Stimulated activated CD4-positive, alpha-beta T cell treated with anti-CD3 and anti-CD28 coated beads, Interleukin-15, amount 100 ng/mL, for 1 hour (primary cell): ENCODE measurements at places on chromosomes 12 and 14.

DNA sequence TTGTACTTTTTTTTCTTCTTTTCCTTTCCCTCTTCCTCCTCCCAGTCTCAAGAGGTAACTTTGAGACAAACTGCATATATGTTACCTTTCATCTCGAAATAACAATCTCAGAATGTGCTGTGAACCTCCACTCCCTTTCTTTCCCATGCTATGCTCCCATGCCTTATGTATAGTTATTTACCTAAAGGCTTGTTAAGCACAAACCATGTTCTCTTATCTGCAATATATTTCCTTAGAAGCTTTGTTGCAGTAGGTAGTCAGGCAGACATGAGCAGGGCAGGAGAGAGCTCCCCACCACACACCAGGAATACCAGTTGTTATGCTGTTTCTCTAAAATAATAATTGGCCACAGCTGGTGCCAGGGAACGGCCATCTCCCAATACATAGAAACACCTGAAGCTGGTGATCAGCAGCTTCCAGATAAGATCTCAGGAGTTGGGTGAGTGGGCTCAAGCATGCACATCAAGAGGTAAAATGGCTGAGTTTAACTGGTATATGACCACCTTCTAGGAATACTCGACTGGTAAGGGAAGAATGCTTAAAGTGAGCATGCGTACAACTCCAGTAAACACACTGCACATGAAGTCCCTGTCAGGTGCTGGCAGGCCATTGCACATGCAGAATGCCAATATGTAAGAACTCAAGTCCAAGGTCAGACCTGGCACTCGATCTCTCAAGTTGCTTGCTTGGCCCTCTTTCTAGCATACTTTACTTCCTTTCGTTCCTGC is 14.8 kb upstream of the DHRS2 start:
- no peak for DNase-seq

- no peak for DNase-seq
Measured at GRCh38 chr12:93679308-93679925, 2.2 kb downstream of the CRADD start.

DNA sequence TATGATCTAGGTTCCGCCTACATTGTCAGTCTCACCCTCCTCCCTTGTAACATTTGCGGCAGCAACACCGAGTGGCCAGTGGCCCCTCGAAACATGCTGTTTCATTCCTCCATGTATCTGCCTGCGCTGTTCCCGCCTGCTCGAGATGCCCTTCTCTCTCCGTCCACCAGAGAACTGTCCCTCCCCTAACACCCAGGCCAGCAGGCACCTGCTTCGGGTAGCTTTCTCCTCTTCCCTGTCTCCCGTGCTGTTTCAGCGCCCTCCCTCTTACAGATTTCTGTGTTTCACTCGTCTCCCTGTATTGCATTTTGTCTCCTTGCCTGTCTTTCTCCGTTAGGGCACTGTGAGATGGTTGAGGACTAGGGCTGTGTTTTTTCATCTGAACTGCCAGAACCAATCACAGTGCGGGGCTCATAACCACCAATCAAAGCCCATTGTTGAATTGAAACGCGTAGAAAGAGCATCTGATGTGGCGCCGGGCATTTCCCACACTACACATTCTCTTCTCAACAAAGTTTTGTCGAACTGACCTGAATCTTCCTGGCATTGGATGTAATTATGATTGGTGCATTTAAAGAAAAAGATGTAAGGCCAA is 40.9 kb upstream of the ELK3 start:
- no peak for DNase-seq

DNA sequence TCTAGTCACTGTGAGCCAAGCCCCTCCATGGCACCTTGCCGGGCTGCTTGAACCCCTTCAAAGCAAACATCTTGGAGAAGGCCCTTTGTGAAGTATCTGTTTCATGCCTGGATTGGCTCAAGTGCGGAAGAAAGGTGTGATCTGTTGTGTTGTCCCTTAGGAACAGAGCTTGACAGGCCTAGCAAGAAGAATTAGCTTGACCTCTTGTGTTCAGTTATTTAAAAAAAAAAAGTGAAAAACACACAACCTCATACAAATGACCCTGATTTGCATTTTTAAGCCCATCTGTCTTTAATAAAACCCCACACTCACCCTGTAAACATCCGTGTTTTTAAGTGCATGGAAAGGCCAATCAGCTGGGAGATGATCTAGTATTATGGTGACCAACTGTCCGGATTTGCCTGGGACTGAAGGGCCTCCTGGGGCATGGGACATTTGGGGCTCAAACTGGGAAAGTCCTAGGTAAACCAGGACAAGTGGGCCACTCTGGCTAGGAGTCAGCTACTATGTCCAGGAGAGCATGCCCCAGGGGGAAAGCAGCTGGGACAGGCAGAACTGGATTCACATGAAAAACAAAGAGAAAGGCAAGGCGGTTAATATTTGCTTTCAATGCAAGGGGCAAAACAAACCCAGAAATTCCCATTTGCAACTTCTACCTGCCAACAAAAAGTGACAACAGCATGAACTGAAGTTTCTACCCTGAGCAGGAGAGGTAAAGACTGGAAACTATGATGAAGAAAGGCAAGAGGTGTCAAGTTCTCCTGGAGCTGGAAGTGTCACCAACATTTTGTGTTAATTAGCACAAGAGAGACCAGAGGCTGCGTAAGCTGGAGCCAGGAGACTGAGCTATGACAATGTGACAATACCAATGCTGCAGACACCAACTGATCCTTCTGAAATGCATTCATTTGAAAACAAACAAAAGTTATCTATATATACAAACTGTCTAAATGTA is 78.6 kb downstream of the CLMN start:
- DNase-seq, result no peak

- peak; percentile 78 for DNase-seq
Measured at GRCh38 chr14:105527826-105528585, 1.6 kb downstream of the TMEM121 start.

DNA sequence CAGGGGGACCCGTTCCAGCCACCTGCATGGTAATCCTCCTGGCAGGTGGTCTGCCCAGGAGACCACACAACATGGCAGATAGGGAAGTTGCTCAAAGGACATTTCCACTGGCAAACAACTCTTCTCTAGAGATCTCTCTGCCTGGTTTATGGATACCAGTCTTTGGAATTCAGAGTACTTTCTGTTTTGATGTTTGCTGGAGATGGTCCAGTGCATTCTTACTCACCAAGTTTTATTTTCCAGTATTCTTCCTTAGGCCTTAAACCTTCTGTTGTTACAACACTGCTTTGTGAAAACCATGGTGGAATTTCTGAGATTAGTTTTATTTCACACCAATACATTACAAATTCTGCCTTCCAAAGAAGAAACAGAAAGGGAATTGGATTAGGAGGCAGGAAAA is 428.3 kb downstream of the FUT8 start:
- no peak for DNase-seq

GRCh38 chr12:1013618-1014489 is 22.8 kb downstream of the ERC1 start:
- DNase-seq, result no peak

DNA sequence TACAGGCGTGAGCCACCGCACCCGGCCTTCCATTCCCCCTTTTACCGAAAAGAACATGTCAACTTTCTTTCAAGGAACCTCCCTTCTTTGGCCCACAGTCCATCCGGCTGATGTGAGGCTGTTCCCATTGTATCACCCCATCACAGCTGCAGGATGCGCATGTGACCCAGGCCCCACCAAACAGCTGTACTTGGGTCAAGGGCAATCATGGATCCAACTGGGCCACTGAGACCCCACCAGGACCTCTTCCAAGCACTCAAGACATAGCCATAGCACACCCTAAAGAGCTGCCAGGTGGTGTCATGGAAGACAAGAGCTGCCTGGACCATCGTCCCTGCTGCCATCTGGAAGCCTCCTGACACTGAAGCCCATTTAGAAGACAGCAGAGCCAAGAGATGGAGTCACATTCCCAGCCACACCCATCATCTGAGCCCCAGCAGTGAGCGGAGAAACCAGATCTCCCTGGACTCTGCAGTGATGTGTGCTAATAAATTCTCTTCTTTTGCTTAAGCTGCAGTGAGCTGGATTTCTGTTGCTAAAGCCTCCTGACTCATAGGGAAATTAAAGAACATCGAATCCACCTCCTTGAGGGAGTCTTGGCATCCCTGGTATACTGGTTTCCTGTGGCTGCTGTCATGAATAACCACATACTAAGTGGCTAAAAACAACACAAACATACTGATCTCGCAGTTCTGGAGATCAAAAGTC is 105.6 kb downstream of the KSR2 start:
- DNase-seq, result no peak

GRCh38 chr14:100864206-100864605 is 38.3 kb downstream of the MEG3 start:
- no peak for DNase-seq

GRCh38 chr14:96702831-96703230 is 94.4 kb upstream of the VRK1 start:
- DNase-seq, result no peak

DNA sequence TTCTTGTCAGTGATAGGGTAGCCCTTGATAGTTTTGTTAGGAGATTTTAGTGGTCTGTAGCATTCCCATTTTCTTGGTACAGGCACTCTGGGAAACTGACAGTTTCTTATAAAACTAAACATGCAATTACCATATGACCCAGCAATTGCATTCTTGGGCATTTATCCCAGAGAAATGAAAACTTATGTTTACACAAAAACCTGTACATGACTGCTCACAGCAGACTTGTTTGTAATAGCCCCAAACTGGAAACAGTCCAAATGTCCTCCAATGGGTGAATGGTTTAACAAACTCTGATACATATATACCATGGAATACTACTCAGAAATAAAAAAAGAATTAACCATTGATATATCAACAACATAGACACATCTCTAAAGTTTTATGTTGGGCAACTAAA is 75.5 kb downstream of the BORCS5 start:
- DNase-seq, result no peak

GRCh38 chr12:47077206-47078085 is 2.0 kb upstream of the PCED1B start:
- DNase-seq, result no peak

DNA sequence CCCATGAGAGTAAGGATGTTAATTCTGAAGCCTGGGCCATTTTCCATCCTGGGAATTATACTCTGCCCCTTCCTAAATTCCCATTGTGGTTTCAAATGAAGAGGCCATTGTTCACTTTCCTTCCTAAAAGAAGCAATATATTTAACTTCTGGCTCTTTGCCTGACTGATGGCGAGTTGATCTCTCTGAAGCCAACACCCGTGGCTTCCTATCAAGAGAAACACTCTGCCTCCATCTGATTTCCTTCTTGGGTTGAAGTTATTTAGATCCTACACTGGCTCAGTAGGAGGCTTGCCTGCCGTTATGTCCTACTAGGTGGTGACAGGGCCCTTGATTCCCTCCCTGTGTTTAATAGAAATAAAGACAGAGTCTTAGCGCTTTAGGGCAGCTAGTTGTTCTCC is 97.4 kb downstream of the PRKCH start:
- no peak for DNase-seq

DNA sequence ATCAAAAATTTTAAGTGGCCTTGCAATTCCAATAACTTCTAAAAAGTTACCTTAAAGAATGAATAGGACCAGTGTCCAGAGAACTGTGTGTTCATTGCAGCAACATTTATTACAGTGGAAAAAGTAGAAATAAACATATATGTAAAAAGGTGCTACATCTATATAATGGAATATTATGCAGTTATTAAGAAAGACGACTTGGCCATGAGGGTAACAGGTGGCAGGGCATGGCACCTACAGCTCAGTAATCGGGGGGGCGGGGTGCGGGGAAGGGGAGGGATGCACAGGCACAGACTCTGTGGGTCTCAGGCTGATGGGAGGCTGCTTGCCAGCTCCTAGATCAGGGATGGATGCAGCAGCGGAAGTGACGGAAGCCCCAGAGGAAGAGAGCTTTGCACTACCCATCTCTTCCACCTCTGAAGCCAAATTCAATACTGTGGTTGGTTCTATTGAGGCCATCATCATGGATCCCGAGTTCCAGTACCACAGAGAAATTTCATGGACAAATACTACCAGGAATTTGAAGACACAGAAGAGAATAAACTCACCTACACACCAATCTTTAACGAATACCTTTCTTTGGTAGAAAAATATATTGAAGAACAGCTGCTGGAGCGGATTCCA is 14.0 kb downstream of the KRT76 start:
- no peak for DNase-seq

- DNase-seq, result peak; percentile 62
Measured at GRCh38 chr12:95548539-95549391, 2.5 kb downstream of the USP44 start.

- no peak for DNase-seq
Measured at GRCh38 chr14:71168564-71169427, 261.5 kb downstream of the PCNX1 start.

- no peak for DNase-seq
Measured at GRCh38 chr12:124390442-124391097, 95.7 kb downstream of the RFLNA start.

DNA sequence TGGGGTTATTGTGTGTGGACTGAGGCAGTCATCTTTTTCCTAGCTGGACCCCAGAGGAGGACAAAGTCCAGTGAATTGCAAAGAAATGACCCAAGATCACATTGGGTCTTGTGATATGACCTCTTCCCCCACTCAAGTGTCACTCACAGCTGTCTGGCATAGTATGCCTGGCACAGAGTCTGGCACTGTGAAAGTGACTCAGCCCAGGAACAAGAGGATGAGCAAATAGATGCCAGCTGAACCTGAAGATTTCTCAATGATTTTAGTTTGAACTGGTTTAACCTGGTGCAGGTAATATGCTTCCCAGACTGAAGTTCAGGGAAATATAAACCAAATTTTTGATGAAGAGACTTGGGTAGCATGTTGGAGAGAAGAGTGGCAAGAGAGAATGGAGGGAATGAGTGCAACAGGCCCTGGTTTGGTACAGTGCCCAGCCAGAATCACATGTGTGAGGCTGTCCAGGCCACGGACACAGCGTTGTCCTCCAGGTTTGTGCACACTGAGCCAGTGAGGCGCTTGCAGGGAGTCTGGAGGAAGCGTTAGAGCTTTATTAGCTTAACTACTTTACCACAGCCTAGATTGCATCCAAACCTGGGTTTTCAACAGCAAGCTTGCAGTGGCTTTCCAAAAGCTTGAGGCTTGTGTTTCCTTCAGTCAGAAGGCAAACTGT is 332.9 kb downstream of the NUAK1 start:
- DNase-seq, result no peak

DNA sequence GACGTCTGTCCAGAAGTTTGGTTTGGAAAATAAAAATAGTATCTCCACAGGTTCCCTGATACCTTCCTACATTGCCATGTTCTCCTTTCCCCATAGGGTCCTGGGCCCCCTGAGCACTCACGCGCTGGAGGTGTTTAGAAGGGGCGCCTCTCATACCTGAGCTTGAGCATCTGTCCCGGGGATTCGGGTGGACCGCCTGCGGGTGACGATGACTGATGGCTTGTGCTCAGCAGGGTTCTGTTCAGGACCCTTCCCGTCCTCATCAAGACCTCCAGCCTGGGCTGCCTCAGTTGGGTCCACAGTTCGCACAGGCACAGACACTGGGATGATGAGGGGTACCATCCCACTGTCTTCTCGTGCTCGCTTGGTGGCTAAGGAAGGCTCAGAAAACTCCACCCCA is 22.7 kb upstream of the PNMA1 start:
- no peak for DNase-seq

GRCh38 chr12:108129017-108129812 is at the start of gene WSCD2:
Gene WSCD2 (plus strand): TSS chr12:108129288. CDS start chr12:108195833, 66,545 bp downstream.
- no peak for DNase-seq
